ENCODE measurements at places on chromosomes 1 and 21. TPM values are rescaled to one million over a fixed set of nuclear protein-coding genes. Genes with fewer than 3 reads are reported as not detected.

GRCh38 chr21:35316933-35317332, 267.8 kb upstream of the RUNX1 start:
- no peaks in the 10 kb centered on the region for H3K4me1 ChIP-seq
- H3K27me3 ChIP-seq: no peaks in the 10 kb centered on the region
- DNase-seq: no peak
- H3K4me3 ChIP-seq: no peak overlapping the region
- H3K27ac ChIP-seq: no peak overlapping the region

GRCh38 chr1:82073659-82074058, 272.9 kb downstream of the ADGRL2 start:
- no peaks in the 10 kb centered on the region for H3K36me3 ChIP-seq
- DNase-seq: no peak
- no peak overlapping the region for H3K4me3 ChIP-seq
- no peaks in the 10 kb centered on the region for H3K4me1 ChIP-seq
- peaks cover 2% of the 10 kb centered on the region for H3K27me3 ChIP-seq
- no peak overlapping the region for H3K27ac ChIP-seq

DNA sequence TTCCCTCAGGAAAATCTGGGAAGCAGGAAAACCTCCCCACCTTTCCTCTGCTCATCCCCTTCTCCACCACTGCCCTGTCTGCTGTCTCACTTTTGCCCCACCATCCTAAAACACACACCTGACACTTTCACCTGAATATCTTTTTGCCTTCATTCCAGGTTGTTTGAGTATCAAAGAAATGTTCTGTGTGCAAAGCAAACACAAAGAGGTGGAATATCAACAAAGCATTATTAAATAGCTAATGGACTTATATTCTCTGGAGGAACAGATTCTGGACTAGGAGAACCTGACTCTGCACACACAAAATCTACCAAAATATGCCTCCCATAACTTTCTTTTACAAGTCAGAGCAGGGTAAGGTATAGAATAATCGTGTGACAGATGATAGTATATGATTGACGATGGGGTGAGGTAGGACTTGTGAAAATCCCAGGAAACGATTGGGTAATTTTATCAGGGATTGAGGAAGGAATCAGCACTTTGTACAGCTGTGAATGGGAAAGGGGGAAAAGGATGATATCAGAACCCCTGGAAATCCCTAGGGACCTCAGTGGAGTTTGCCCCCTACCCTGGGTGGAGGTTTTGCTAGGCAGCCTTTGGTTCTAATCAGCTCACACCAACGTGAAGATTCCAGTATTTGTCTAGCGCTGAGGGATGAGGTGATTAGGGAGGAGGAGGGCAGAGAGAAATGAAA, 87.7 kb downstream of the PROX1 start:
- no peak overlapping the region for H3K4me3 ChIP-seq
- H3K27me3 ChIP-seq: peaks cover 13% of the 10 kb centered on the region
- no peaks in the 10 kb centered on the region for H3K4me1 ChIP-seq
- H3K27ac ChIP-seq: no peak overlapping the region
- no peak for DNase-seq
- H3K36me3 ChIP-seq: peaks cover 8% of the 10 kb centered on the region

GRCh38 chr1:9730096-9730901, 78.8 kb downstream of the PIK3CD start:
- H3K36me3 ChIP-seq: peaks cover 84% of the 10 kb centered on the region
- H3K4me3 ChIP-seq: peak overlapping the region; percentile 75
- H3K27me3 ChIP-seq: no peaks in the 10 kb centered on the region

DNA sequence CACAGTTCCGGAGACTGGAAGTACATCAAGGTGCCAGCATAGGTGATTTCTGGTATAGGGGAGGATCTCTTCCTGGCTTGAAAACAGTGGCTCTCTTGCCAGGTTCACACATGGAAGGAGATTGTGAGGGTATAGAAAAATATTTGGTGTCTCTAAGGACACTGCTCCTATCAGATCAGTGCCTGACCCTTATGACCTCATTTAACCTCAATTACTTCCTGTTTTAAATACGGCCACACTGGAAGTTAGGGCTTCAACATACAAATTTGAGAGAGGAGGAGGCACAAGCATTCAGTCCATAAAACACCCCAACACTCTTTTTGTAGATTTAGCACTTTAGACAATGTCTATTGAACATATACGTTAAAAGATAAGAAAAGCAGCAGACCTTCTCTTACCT, 37.0 kb downstream of the COL6A1 start:
- no peak for DNase-seq
- no peaks in the 10 kb centered on the region for H3K4me1 ChIP-seq
- no peak overlapping the region for H3K27ac ChIP-seq
- peaks cover 3% of the 10 kb centered on the region for H3K27me3 ChIP-seq
- no peak overlapping the region for H3K4me3 ChIP-seq

DNA sequence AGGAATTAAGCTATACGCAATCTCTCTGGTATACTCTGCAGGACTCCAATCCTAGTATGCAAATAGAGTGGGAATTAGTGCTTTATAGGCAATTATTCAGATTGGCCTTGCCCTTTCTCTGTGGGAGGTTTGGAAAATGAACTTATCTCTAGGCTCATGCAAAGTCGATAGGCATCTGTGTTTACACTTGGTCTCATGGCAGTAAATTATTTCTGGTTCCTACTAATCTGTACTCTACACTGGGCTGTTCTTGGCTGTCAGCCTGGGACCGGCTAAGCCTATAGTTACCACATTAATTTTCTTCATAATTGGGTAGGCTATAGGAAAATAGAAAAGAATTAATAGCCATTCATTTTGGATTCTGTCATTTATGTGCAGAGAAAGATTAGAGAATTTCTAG, 544.6 kb downstream of the AMY1C start:
- H3K36me3 ChIP-seq: no peaks in the 10 kb centered on the region
- H3K4me3 ChIP-seq: no peak overlapping the region
- no peak for DNase-seq

DNA sequence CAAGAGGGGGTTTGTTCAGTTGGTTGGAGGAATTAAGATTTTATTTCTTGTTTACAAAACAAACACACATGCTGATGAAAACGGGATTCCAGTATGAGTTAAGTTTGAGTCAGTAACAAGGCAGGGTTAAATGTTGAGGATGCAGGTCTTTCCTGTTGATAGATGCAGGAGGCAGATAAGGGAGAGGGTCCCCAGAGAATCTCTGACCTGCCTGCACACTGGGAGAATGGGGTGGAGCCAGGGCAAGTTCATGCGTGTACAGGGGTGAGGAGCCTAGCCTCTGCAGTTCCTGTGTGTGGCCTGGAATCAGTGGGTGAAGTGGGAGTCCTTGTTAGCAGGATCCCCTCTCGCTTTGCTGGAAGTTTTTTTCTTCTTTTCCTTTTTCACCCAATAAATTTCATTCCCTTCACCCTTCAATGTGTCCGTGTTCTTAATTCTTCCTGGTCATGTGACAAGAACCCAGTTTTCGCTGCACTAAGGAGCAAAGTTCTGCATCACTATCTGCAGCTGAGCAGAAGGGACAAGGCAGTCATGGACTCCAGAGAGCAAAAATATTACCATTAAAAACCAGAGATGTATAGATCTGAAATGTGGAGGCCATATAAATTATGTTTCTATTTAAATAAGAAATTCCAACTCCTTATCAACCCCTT, 69.9 kb upstream of the MARK1 start:
- no peaks in the 10 kb centered on the region for H3K4me1 ChIP-seq
- no peaks in the 10 kb centered on the region for H3K36me3 ChIP-seq
- H3K4me3 ChIP-seq: no peak overlapping the region
- no peak for DNase-seq
- H3K27me3 ChIP-seq: peaks cover 36% of the 10 kb centered on the region

- H3K4me3 ChIP-seq: no peak overlapping the region
- H3K27me3 ChIP-seq: peaks cover 6% of the 10 kb centered on the region
- no peaks in the 10 kb centered on the region for H3K36me3 ChIP-seq
- no peak overlapping the region for H3K27ac ChIP-seq
These were observed 593.1 kb upstream of the CAMK1G start for GRCh38 chr1:208990456-208990855.

- H3K4me3 ChIP-seq: peak overlapping the region; percentile 91
- H3K27me3 ChIP-seq: no peaks in the 10 kb centered on the region
- peaks cover 76% of the 10 kb centered on the region for H3K4me1 ChIP-seq
- peaks cover 21% of the 10 kb centered on the region for H3K36me3 ChIP-seq
These were observed 2.4 kb upstream of the S100A5 start for GRCh38 chr1:153542956-153543711.

DNA sequence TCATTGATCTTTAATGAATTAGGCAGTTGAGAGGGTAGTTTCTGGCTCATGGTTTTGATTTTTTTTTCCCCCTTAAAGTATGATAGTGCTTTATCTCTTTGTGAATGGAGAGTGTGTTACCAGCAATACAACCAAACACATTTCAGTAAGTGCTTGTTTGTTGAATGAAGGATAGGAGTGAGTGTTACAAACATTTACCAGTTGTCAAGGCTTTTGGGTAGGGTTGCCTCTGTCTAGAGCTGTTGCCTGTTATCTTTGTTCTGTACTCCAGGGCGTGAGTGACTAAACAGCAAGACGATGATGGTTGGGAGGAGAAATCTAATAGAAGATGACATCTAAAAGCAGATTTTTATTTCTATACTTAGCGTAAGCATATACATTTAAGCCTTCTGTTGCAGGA, 21.5 kb downstream of the MAP3K7CL start:
- H3K27ac ChIP-seq: no peak overlapping the region
- H3K4me1 ChIP-seq: no peaks in the 10 kb centered on the region
- no peak for DNase-seq
- peaks cover 8% of the 10 kb centered on the region for H3K27me3 ChIP-seq
- no peak overlapping the region for H3K4me3 ChIP-seq

GRCh38 chr1:37999430-38000232, 5.7 kb downstream of the FHL3 start:
- peaks cover 27% of the 10 kb centered on the region for H3K4me1 ChIP-seq
- H3K36me3 ChIP-seq: no peaks in the 10 kb centered on the region
- no peaks in the 10 kb centered on the region for H3K27me3 ChIP-seq
- no peak overlapping the region for H3K4me3 ChIP-seq
- DNase-seq: no peak

- no peaks in the 10 kb centered on the region for H3K4me1 ChIP-seq
- no peak overlapping the region for H3K27ac ChIP-seq
- no peak for DNase-seq
- no peak overlapping the region for H3K4me3 ChIP-seq
- no peaks in the 10 kb centered on the region for H3K36me3 ChIP-seq
- peaks cover 16% of the 10 kb centered on the region for H3K27me3 ChIP-seq
These were observed 144.5 kb upstream of the SMYD2 start for GRCh38 chr1:214136324-214136919.

DNA sequence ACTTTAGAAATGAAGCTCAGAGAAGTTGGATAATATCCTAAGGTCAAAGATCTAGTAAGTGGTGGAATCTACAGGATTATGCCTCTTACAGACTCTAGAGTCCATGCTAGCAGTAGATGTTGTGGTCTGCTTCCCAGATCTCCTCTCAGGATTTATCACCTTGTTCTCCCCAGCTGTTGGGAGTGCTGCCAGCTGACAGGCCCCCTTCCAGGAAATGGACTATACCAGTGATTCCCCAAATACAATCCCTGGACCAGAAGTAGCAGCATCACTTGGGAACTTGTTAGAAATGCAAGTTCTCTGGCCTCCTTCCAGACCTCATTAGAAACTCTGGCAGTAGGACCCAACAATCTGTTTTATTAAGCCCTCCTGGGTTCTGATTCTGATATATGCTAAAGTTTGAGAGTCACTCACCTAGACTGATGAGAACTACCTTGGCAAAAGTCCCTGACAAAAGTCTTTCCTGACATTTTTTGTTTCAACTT, 24.5 kb upstream of the NTNG1 start:
- no peaks in the 10 kb centered on the region for H3K36me3 ChIP-seq
- no peaks in the 10 kb centered on the region for H3K4me1 ChIP-seq
- H3K4me3 ChIP-seq: no peak overlapping the region
- no peak for DNase-seq

GRCh38 chr1:154598871-154599635, 8.9 kb downstream of the ADAR start:
- peaks cover 89% of the 10 kb centered on the region for H3K36me3 ChIP-seq
- H3K27me3 ChIP-seq: no peaks in the 10 kb centered on the region
- peaks cover 53% of the 10 kb centered on the region for H3K4me1 ChIP-seq
- no peak overlapping the region for H3K4me3 ChIP-seq

GRCh38 chr21:31580866-31581276, 78.6 kb upstream of the SOD1 start:
- H3K27ac ChIP-seq: peak overlapping the region; percentile 64
- peaks cover 2% of the 10 kb centered on the region for H3K27me3 ChIP-seq
- no peak overlapping the region for H3K4me3 ChIP-seq
- H3K36me3 ChIP-seq: no peaks in the 10 kb centered on the region
- peak; percentile 56 for DNase-seq
- peaks cover 2% of the 10 kb centered on the region for H3K4me1 ChIP-seq

GRCh38 chr1:8205771-8206170, 112.1 kb upstream of the SLC45A1 start:
- peaks cover 1% of the 10 kb centered on the region for H3K4me1 ChIP-seq
- H3K27ac ChIP-seq: no peak overlapping the region
- peaks cover 16% of the 10 kb centered on the region for H3K27me3 ChIP-seq
- no peaks in the 10 kb centered on the region for H3K36me3 ChIP-seq

DNA sequence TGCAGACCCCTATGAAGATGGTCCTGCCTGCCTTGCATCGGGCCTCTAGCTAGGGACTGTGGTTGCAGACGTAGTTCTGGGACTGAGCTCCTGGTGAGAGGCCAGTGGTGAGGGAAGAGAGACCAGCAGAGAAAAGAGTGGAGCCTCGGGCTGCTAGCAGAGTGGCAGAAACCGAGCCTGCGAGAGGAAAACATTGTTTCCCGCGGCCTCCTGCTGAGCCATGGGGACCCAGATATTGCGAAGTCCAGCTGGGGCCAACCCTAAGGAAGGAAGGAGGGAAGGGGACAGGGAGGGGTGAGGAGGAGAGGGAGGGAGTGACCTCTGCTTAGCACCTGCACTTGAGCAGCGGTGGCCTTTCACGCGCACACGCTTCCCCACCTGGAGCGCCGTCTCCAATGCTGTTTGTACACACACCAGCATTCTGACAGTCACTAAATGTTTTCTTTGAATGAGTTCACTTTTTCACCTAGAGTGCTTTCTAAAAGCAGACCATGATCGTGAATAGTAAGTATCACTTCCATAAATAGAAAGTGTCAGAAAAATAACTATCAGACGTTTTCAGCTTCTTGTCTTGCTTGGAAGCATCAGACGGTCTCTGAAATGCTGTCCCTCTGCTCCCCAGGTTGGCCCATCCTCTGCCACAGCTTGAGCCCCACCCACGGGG, 2.5 kb upstream of the FNDC10 start:
- H3K4me1 ChIP-seq: peaks cover 16% of the 10 kb centered on the region
- H3K36me3 ChIP-seq: no peaks in the 10 kb centered on the region
- no peak overlapping the region for H3K4me3 ChIP-seq
- DNase-seq: no peak
- no peak overlapping the region for H3K27ac ChIP-seq

- no peaks in the 10 kb centered on the region for H3K36me3 ChIP-seq
- no peak overlapping the region for H3K4me3 ChIP-seq
- no peak overlapping the region for H3K27ac ChIP-seq
- no peaks in the 10 kb centered on the region for H3K27me3 ChIP-seq
- DNase-seq: no peak
These were observed 177.1 kb downstream of the NEGR1 start for GRCh38 chr1:72105201-72105600.

- no peaks in the 10 kb centered on the region for H3K4me1 ChIP-seq
- peaks cover 5% of the 10 kb centered on the region for H3K36me3 ChIP-seq
- H3K27ac ChIP-seq: no peak overlapping the region
- H3K27me3 ChIP-seq: no peaks in the 10 kb centered on the region
- no peak overlapping the region for H3K4me3 ChIP-seq
These were observed 1232.1 kb downstream of the MRPL39 start for GRCh38 chr21:24375201-24375600.

ACTL8 gene
- not detected for total RNA-seq

G0S2 gene
- not detected for total RNA-seq

MPZ gene
- total RNA-seq: 12.2 TPM

S100A16 gene
- not detected for total RNA-seq

PTGFRN gene
- total RNA-seq: 0.47 TPM

TTLL10 gene
- not detected for total RNA-seq

DCST2 gene
- 0.83 TPM for total RNA-seq

CYP2J2 gene
- total RNA-seq: 2.0 TPM

RBBP5 gene
- 31.5 TPM for total RNA-seq

SPATA6 gene
- 5.4 TPM for total RNA-seq

AKR1A1 gene
- total RNA-seq: 78.0 TPM

KRTAP10-4 gene
- not detected for total RNA-seq

Data from naive thymus-derived CD8-positive, alpha-beta T cell (primary cell).